ENCODE measurements at places on chromosomes 1 and 21. TPM values are rescaled to one million over a fixed set of nuclear protein-coding genes. Genes with fewer than 3 reads are reported as not detected.

ECM1 gene
- total RNA-seq = 0.99 TPM

PHACTR4 gene
- total RNA-seq = 23.9 TPM

CFAP57 gene
- 0.35 TPM for total RNA-seq

RGS16 gene
- total RNA-seq = 70.7 TPM

HMGN1 gene
- total RNA-seq = 432 TPM

CD1B gene
- not detected for total RNA-seq

RNPC3 gene
- total RNA-seq = 17.8 TPM

TFF2 gene
- total RNA-seq = not detected

ERI3 gene
- 47.3 TPM for total RNA-seq

ITGB3BP gene
- total RNA-seq = 60.8 TPM

KPRP gene
- total RNA-seq = not detected

PRAMEF12 gene
- total RNA-seq = not detected

SLC35A3 gene
- total RNA-seq = 15.8 TPM

LHX8 gene
- not detected for total RNA-seq

ASTN1 gene
- total RNA-seq = not detected

NUAK2 gene
- total RNA-seq = 2.0 TPM

SPRR1B gene
- not detected for total RNA-seq

DNALI1 gene
- not detected for total RNA-seq

FOXO6 gene
- total RNA-seq = 0.34 TPM

SPATA6 gene
- 3.0 TPM for total RNA-seq

HPCA gene
- not detected for total RNA-seq

E2F2 gene
- 37.5 TPM for total RNA-seq

PUM1 gene
- total RNA-seq = 94.6 TPM

BATF3 gene
- total RNA-seq = 74.7 TPM

OR2L3 gene
- total RNA-seq = not detected

TARBP1 gene
- 38.6 TPM for total RNA-seq

SMIM11 gene
- total RNA-seq = 24.8 TPM

PLEKHG5 gene
- 2.2 TPM for total RNA-seq

ADORA1 gene
- not detected for total RNA-seq
